ENCODE measurements at places on chromosomes 1 and 21.

GRCh38 chr1:2589431-2590232 is 3.1 kb downstream of the PRXL2B start:
- no peak for DNase-seq

- DNase-seq: no peak
Observed at GRCh38 chr1:12132078-12132477, 34.7 kb upstream of the TNFRSF1B start.

- DNase-seq: no peak
Observed at GRCh38 chr1:214640431-214641213, 37.6 kb downstream of the CENPF start.

GRCh38 chr1:9849691-9850441 is 26.1 kb upstream of the CLSTN1 start:
- peak; percentile 24 for DNase-seq

DNA sequence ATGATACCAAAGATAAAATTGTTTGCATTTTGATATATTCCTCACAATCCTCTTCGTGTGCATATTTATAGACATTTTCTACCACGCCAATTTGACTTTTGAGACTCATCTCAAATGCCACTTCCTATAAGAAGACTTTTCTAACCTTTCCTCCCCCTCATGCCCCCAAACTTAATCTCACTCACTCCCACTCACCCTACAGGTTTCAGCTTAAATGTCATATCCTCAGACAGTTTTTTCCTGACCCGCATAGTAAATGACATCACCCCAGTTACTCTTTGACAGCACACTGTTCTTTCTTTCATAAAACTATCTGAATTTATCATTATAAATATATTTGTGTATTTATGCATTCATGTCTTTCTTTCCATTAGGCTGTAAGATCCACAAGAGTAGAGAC is 29.6 kb upstream of the RGS8 start:
- no peak for DNase-seq

- DNase-seq: no peak
Observed at GRCh38 chr21:41052820-41053555, 115.0 kb upstream of the BACE2 start.

DNA sequence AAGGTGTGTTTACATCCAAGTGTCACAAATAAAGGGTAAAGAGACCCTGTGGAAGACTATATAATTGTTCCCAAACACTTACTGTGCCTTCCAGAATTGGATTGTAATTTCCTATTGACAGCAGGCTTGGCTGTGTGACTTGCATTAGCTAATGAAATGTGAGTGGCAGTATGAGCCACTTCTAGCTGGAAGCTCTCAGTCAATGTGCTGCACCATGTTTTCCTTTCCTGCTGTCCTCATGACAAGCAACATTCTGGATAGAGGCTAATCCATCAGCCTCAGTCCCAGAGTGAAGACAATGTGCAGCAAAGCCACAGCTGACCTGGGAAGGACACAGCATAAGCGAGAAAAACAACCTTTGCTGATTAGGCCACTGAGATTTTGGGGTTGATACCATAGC is 5.9 kb upstream of the FOXJ3 start:
- DNase-seq: no peak

DNA sequence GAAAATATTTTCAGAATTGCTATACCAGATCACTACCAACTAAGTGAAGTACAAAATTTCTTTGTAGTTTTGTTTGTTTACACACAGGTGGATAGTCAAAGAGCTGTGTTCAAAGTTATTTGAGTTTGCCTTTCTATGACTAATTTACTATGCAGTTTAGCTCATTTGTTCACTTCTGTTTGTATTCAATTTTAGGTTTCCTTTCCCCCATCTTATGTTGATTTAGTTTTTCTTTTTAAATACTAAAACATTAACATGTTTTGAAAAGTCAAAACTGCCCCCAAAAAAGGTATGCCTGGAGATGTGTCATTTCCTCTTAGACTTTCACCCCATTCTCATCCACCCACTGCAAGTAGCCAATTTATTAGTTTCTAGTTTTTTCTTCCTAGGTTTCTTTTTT is 18.7 kb upstream of the RIPPLY3 start:
- DNase-seq: no peak

- peak; percentile 60 for DNase-seq
Observed at GRCh38 chr1:145983960-145984830, 12.2 kb downstream of the TXNIP start.

DNA sequence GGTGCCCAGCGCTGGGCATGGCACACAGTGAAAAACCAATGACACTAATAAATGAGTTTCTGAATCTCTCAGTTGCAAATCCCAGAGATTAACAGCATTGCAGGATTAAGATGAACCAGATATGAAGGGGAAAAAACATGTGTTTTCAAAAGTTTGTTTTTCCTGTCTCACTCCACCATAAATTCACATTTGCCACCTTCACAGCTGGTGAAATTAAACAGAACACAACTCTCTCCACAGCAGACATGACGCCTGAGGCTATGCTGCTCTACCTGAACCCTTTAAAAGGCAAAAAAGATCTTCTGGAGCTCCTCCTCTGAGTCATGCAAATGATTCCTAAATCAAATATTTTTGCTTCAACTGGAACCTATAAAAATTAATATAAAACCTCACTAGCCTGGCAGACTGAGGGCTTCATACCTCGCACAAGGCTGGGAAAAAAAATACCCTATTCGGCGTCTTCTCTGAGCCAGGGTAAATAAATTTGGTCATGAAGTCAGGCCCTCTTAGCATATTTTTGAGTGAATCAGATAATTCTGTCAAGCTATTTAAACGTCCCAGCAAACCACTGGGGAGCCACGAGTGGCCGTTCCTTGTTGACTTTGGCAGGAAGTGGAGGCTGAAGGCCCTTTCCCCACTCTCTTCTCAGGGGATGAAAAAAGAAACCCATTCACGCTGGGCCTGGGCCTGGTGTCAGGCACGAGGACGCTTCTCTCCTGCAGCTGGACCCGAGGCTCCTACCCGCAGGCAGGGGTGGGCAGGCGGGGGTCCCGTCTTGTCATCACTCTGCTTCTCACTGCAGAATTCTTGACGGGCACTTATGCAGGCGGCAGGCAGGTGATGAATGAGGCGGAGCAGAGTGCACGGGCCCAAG is 53.0 kb downstream of the DMRTB1 start:
- no peak for DNase-seq

DNA sequence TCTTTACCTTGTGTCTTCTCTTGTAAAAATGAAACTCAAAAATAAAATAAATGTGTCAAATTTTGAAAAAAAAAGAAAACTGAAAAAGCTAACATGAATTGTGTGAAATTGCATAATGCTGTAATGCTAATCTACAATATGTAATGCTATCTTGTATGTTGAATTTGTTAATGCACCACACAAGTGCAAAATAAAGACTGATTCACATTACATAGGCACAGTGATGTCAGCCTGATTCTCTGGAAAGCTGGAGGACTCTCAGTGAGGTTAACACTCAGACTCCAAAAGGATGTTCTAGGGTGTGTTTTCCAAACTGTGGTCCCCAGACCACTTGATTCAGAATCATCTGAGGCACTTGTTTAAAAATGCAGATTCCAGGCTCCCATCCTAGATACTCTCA is 25.6 kb downstream of the SYT11 start:
- no peak for DNase-seq

DNA sequence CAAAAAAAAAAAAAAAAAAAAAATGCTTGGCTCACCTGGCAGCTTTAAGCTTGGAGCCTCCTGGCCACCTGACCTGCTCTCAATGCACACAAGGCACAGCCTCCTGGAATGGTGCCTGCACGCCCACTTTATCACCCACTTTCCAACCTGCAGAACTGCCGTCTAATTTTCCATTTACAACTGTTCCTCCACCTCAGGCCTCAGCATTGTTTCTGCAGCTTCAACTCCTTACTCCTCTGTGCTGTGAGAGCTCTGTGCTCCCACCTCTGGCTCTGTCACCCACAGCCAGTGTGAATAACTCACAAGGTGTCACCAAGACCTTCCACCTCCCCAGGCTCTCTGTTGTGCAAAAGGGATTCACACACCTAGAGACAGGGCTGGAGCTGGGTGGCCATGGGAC is 38.7 kb upstream of the GPR157 start:
- no peak for DNase-seq

- no peak for DNase-seq
Observed at GRCh38 chr1:226086776-226087175, 24.3 kb downstream of the H3-3A start.

DNA sequence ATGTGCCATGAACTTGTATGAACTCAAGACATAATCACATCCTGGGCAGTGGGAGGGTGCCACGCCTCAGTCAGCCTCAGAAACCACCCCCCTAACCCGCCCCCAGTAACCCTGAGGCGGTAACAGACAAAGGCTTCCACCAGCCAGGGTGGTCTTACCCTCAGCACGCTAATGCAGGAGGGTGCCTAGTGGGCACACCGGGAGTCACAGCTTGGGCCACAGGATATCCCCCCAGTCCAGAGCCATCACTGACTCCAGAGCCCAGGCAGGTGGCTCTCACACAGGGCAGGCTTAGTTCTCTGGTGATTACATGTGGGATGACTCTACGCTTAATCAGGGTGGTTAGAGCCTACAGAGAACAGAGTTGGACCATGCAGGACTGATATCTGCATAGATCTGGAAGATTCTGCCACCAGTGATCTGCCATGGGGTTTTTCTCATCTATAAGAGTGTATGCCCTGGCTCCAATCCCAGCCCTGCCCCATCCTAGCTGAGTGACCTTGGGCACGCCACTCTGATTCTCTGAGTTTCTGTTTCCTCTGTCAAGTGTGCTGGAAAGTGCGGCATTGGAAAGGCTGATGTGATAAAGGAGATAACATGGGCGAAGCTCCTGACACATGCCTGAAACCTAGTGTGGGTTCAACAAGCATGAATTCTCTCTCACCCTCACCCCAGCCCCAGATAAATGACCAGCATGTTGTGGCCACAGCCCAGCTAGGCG is 27.3 kb downstream of the OPTC start:
- DNase-seq: no peak
